Stimulated activated CD8-positive, alpha-beta memory T cell treated with anti-CD3 and anti-CD28 coated beads, Interleukin-7, amount 100 ng/mL, for 1 hour (primary cell): ENCODE measurements at places on chromosomes 2 and 18.
A peak's percentile ranks its signal among the peaks of the same experiment; 100 is the strongest.

DNA sequence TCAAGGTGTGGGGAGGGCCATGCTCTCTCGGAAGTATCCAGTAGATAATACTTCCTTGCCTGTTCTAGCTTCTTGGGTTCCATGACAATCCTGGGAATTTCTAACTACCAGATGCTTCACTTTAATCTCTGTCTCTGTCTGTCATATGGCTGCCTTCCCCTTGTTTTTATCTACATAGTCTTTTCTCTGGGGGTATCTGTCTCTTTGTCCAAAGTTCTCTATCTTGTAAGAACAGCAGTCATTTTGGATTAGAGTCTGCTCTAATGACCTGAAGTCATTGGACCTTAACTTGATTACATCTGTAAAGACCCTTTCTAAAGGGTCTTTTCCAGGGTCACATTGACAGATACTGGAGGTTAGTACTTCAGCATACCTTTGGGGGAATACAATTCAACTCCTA, 11.4 kb upstream of the EPB41L5 start:
- DNase-seq = no peak

DNA sequence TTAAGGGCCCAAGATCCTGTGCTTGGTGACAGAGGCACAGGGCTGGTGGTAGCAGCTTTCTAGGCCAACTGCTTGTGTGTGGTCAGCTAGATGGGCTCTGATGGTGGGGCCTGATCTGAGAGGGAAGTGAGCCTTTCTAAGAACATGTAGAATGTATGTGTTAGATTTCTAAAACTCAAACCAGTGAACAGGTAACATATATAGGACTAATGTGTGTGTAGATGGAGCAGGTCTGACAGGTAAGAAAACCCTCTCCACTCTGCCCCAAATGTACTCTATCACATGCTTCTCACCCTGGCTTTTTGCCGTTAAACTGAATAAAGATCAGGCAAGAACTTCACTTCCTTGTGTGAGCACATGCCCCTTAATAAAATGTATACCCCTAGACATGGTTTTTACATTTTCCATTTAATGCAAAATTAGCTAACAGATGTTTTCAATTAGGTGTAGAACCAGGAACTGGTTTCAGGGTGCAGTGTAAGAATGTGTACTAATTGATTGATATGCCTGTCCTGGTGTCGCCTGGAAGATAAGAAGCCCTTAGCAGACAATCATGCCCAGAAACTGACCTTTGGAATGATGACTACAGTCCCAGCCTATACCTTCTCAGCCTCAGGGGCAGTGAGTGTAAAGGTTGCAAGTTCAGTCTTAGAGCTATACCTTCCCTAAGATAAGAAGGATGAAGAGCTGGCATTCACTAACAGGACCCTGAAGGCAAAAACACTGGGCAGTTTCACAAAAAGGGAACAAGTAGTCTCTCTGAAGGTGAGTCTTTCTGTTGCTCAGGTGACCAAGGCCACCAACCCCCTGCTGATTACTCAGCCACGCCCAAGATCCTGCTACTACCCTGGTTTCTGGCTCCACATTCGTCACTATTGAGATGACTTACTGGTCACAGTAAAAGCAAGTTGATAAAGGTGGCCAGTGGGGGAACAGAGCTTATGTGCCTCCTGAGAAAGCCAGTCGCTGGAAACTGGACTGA, 71.2 kb downstream of the SPATS2L start:
- no peak for DNase-seq

- DNase-seq = no peak
Observed at GRCh38 chr2:20103530-20103929, 52.1 kb upstream of the LAPTM4A start.

DNA sequence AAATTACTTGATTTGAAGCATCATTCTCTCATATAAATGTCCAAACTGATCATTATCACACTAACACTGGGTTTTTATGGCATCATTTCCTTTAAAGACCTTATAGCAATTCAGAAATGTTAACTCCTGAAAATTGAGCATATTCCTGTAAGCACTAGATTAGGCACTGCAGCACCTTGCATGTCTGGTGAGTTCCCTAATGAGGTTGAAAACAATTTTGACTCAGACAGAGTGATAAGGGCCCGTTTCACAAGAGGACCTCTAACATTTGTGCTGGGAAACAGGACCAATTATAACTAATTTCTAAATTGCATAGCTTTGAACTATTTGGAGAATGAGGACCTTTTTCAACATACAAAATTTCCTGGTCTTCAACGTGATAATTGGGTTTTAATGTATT, 69.9 kb downstream of the OSBPL6 start:
- DNase-seq = no peak

- DNase-seq = no peak
Observed at GRCh38 chr2:143415571-143415970, 286.4 kb downstream of the ARHGAP15 start.

GRCh38 chr2:217948897-217949296, 53.9 kb downstream of the TNS1 start:
- no peak for DNase-seq

DNA sequence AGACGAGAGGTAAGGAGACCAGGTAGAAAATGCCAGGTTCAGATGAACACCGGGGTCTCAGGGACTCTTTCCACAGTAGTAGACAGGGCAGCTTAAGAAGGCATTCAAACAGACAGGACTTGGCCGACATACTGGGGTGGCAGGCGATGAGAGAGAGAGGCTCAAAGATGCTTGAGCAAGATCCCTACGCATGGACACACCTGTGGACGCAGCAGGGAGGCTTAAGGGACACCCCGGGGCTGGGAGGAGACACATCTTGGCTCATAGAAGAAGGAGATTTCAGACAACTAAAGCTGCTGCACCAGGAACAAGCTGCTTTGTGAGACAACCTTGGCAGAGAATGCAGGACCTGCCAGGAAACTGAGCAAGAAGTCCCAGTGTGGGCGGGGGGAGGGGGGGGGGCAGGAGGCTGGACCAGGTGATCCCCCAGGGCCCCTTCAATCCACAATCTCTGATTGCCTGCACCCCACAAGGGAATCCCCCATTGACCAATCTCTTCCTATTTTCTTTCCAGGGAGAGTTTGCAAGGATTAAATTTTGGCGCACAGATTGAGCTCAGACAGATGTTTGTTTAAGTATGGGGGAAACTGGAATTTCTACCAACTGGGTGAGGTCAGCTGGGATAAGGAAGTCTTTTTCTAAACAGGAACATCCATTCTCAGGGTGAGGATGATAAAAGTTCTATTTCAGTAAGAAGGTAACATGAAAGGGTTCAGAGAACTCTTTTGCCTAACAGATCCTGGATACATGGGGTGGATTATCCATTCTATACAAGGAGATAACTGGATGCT, 400.7 kb downstream of the NBAS start:
- no peak for DNase-seq

- DNase-seq = no peak
Observed at GRCh38 chr2:236647621-236648020, 78.0 kb downstream of the ACKR3 start.

- no peak for DNase-seq
Observed at GRCh38 chr2:37637985-37638384, 33.5 kb downstream of the CDC42EP3 start.

- no peak for DNase-seq
Observed at GRCh38 chr18:78849458-78849857, 130.2 kb upstream of the SALL3 start.

DNA sequence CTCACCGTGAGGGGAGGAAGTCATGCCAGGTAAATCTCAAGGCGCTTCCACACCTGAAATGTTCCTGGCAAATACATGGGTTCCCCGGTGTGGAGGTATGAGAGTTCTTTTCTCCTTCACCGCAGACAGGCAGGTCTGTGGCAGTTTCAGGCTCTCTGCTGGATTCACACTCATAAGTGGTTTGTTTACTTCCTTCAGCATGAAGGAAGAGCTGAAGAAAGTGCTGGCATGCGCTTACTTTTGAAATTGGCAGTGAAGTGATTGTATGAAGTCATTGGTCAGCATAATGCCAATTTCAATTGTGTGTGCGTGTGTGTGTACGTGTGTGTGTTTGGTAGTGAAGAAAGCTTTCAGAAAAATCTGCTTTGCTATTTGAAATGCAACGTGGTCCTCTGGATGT, 43.4 kb downstream of the RNF144A start:
- DNase-seq = no peak

GRCh38 chr2:169828141-169828811, 1.0 kb downstream of the UBR3 start:
- DNase-seq = peak; percentile 21

DNA sequence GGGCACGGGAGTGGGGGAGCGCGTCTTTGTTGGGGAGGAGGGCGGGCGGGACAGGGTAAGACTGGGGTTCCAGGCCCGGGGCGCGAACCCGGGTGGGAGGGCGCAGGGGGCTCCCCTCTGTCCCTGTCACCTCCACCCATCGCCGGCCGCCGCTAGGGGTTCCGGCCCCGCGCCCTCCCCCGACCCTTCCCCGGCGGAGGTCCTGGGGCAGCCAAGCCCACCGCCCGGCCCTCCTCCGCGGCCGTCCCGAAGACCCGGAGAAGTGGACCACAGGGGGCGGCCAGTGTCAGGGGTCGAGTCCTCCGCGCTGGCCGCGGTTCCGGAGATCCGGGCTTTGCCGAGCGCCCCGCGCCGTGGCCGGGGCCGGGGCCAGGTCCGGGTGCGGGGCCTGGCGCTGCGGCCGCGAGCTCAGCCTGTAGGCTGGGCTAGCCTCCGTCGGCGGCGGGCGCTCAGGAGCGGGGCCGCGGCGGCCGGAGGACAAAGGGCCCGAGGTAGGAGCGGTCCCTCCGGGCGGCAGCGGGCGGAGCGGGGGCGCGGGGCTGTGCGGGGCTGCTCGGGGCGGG, 16.6 kb upstream of the E2F6 start:
- no peak for DNase-seq

GRCh38 chr2:24477229-24477628, 13.8 kb upstream of the NCOA1 start:
- no peak for DNase-seq

- DNase-seq = no peak
Observed at GRCh38 chr2:104790901-104791495, 62.9 kb upstream of the POU3F3 start.

GRCh38 chr2:33581872-33582271, 17.2 kb downstream of the FAM98A start:
- no peak for DNase-seq

- no peak for DNase-seq
Observed at GRCh38 chr18:12005538-12006487, 24.5 kb downstream of the IMPA2 start.

DNA sequence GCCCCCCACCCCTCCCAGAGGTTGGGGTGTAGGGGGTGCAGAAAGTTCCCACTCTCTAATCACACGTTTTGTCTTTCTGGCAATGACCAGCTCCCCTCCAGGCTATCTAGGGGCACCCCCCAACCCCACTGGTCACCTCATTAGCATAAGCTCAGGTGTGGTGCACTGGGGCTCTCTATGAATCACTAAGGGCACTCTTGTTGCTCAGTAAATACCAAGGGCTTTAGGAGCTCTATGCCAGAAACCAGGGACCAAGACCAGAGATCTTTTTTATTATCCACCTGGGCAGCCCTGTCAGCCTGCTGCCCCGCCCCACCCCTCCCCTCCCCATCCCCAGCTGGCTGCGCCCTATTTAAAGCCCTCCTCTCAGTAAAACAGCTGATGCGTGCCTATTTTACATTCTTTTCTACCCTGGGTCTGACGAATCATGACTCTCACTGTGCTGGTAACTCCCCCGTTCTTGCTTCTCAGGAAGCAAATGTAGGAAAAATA, 24.3 kb downstream of the NCK2 start:
- DNase-seq = no peak

DNA sequence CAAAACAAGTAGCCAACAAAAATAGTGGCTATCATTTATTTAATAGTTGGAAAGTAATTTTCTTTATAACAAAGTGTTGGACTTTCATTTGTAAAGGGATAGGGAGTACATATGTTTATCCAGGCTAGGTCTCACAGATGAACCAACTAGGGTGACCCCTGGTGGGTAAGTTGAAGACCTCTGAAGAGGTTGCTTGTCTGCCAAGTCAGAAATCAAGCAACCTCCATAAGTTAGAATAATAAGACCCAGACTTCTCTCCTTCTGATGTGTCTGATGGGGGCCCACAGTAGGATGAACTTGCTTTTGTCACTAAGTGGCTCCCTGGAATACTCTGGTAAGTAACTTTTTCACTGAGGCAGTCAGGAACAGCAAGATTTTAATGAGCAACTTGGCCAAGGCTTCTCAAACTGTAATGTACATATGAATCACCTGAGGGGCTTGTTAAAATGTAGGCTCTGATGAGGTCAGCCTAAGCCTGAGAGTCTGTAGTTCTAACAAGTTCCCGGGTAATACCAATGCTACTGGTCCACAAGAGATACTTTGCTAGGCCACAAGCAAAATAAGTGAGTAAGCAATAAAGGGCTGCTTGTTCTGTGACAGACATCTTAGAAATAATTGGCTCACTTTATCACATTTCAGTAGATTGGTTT, 319.6 kb downstream of the PIK3C3 start:
- DNase-seq = no peak

DNA sequence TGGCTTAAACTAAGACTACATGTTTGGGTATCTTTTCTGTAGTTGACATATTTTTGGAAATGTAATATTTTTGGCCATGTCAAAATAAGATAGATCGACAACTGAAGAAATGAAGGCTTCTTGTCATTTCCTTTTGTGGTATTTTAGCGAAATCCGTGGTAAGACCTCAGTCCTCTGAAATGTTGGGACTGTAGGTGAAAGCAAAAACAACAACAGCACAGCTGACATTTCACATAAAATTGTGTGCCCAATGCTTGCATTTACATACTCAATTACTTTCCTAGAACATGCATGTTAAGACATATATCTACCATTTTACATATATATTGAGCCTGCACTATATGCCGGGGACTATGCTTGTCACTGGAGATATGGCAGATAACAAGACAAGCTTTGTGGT, 50.2 kb downstream of the SPP2 start:
- no peak for DNase-seq

DNA sequence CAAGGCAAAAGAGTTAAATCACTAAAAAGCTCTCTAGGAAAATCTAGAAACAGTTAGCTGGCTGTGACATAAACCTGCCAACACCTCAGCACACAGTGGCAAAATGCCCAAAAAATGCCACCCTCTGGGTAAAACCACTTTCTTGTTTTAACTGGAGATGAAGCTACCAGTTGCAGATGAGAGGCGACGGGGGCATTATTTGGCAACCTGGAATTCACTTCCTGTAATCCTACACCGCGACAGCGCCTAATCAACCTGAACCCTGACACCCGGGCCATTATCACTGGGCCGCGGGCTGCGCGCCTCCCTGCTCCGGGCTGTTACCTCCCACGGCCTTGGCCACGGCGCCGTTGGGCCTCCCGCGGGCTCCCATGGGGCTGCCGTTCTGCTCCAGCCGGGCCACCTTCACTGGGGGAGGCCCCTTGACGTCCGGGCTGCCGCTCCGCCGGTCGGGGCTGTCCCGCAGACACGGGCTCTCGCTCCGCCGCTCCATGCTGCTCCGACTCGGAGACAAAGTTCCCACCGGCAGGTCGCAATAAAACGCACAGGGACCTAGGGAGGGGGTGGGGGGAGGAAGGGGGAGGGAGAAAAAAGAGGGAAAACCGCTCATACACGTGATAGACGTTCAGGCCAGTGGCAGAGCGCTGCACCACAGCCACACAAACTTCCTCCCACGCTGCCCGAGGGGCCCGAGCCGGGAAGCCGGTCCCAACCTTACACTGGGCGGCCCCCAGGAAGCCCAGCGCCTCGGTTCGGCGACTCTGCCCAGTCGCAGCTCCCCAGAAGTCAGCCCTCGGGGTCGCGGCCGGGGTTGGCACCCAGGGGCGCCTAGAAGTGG, 2.0 kb downstream of the SATB2 start:
- DNase-seq = no peak

GRCh38 chr2:97663626-97663961, 250 bp downstream of the ACTR1B start:
- no peak for DNase-seq

GRCh38 chr18:71844814-71845213, 699.3 kb downstream of the CBLN2 start:
- DNase-seq = no peak

GRCh38 chr2:190501702-190502407, 32.7 kb downstream of the NEMP2 start:
- DNase-seq = no peak
